ENCODE measurements at places on chromosomes 12 and 14.

DNA sequence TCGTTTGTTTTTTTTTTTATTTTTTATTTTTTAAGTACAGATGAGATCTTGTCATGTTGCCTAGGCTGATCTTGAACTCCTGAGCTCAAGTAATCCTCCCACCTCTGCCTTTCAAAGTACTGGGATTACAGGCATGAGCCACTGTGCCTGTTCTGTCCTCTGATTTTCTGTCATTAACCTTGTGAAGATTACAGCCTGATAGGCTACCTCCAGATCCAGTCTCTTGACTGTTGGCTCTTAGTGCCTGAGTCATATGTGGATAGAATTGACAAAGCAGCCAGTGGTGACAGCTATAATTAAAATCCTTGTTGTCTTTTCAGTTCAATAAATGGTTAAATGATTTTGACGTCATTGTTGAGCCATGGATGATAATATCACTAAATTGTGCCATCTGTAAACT lies 21.3 kb upstream of the REP15 start:
- no peak for DNase-seq

DNA sequence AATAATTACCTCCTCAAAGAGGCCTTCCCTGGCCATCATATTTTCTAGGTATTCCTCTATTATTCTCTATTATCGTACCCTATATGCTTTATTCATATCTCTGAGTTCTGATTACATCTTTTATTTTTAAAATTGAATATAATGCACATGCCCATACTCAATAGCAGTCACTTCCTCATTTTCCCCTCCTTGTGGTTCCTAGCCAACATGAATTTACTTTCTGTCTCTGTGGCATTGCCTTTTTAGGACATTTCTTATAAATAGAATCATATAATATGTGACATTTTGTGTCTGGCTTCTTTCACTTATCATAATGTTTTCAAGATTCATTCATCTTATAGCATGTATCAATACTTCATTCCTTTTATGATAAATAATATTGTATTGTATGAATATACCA lies 74.4 kb upstream of the TRHDE start:
- no peak for DNase-seq

DNA sequence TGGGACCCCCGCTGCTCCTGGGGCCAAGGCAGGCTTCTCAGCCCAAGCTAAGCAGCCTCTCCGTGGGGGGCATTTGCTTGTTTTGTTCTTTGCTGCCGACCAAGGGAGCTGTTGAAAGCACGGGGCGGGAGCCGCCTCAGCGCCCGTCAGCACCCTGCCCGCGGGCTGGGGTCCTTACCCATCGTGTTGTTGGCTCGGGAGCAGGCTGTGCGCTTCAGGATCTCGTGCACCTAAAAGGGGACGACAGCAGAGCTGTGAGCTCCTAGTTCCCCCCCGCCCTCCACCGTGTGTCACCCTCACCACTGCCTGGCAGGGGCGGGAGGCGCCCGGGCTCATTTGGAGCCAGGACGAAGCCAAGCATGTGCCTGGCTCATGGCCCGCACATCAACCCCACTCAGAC lies 117.5 kb downstream of the ANO2 start:
- no peak for DNase-seq

- DNase-seq = no peak
Observed at GRCh38 chr12:33265900-33266299, 173.7 kb downstream of the SYT10 start.

- no peak for DNase-seq
Observed at GRCh38 chr12:76307083-76307482, 41.1 kb downstream of the BBS10 start.

- no peak for DNase-seq
Observed at GRCh38 chr12:89893972-89894706, 185.5 kb upstream of the ATP2B1 start.

DNA sequence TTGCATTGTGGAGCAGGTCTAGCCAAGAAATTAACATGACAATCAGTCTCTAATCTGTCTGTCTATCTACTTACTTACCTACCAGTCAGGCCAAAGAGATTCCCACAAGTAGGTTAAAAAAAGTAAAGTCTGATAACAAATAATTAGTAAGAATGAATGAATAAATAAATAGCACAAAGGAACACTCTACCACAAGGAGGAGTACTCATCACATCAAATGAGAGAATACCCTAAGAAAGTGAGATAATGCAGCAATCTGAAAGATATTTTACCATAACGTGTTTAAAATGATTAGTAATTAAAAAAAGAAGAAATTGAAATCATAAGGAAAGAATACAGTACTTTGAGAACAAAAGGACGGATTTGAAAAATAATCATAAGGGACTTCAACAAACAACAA lies 187.2 kb downstream of the SYNE2 start:
- DNase-seq = no peak

DNA sequence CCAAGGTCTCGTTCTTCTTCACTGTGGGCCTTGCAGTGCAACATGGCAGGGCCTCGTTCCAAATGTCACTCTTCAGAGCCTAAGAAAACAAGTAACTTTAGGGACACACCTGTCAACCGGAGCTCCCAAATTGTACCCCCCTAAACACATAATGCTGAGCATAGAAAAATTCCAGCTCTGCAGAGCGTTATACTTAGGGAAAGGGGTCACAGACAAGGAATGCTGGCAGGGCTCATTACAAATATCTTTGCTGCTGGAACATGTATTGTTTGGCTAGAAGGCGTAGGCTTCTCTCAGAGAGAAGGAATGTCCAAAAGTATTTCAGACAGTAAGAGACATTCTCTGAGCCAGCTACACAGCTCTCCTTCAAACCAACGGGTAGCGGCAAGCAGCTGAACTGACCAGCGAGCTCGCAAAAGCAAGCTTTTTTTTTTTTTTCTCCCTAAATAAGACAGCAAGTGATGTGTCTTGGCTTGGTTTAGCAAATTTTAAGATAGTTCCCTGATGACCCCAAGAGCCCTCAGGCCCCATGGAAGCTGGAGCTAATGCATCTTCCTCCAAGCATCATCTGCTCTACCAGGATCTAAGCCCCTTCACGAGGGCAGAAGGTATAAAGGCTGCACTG lies 24.5 kb downstream of the SSH1 start:
- no peak for DNase-seq

GRCh38 chr14:86935241-86935885 lies 1057.6 kb downstream of the GALC start:
- DNase-seq = no peak

GRCh38 chr14:52380294-52380693 lies 66.2 kb downstream of the PTGER2 start:
- no peak for DNase-seq

DNA sequence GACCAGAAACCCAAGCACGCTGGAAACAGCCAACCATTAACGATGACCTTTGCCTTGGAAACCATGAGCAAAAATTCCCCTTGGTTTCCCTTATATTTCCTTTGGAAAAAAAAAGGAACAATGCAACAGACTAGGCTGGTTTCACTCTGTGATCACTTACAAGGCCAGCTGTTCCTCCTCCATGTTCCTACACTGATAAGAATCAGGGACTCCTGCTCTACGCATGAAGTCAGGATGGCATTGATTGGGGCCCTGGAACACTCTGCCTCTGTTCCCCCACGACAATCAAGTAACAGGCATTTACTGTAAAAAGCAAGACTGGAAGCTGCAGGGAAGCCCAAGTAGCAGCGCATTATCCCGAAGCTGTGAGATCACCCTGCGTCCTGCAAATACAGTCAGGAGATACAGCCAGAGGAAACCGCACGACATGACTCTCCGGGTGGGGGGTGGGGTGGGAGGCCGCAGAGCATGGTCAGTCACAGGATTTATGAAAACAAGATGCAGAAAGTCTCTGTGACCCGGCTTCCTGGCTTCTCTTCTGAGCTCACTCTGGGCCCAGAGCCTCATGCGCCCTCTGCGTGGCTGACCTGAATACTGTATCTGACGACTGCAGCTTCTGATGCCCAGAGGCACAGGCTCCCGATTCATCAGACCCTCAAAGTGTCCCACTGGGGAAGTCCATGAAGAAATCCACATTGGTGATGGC lies 31.1 kb downstream of the SSH1 start:
- DNase-seq = peak; percentile 41

GRCh38 chr12:49776413-49776812 lies 35.1 kb downstream of the TMBIM6 start:
- peak; percentile 30 for DNase-seq

- DNase-seq = no peak
Observed at GRCh38 chr12:57842342-57843294, 3.9 kb downstream of the CTDSP2 start.
